A172 (cell line): ENCODE measurements at places on chromosomes 7 and 10. TPM values are rescaled to one million over a fixed set of nuclear protein-coding genes. Genes with fewer than 3 reads are reported as not detected.

Gene PAPOLB
- total RNA-seq = not detected in 2 replicates

Gene CC2D2B
- total RNA-seq = 0.09 and 0.12 TPM in 2 replicates

Gene PNLIPRP2
- not detected in 2 replicates for total RNA-seq

Gene TFR2
- total RNA-seq = not detected in 2 replicates
